AG08395 (cell line): ENCODE measurements at places on chromosomes 16 and 17.

GRCh38 chr17:78831688-78832540 is 8.7 kb downstream of the USP36 start:
- DNase-seq = no peak

- DNase-seq = peak; percentile 11
Observed at GRCh38 chr16:54355251-54355650, 68.7 kb upstream of the IRX3 start.

DNA sequence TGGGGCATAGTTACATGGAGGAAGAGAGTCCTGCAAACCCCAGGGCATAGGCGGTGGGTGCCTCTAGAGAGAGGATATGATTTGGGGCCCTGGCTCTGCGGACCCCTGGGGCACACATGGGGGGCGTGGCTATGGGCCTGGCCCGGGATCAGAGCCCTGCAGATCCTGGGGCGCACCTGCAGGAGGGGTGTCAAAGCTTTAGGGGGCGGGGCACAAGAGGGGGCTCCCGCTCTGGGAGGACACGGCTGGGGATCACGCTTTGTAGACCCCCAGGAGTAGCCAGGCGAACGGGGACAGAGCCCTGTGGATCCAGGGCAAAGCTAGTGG is 497 bp downstream of the BCL7C start:
- no peak for DNase-seq

DNA sequence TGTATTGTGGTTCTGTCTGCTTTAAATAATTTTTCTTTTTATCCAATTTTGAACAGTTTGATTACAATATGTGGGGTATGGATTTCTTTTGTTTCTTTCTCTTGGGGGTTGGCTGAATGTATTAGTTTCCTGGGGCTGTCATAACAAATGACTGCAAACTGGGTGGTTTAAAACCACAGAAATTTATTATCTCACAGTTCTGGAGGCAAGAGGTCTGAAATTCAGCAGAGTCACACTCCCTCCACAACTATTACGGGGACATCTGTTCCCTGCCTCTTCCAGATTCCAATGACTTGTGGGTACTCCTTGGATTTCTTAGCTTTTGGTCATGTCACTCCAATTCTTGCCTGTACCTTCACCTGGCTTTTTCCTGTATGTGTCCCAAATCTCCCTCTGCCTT is 23.7 kb downstream of the COX11 start:
- DNase-seq = peak; percentile 45

GRCh38 chr16:58160855-58161254 is 31.7 kb upstream of the CFAP20 start:
- no peak for DNase-seq

DNA sequence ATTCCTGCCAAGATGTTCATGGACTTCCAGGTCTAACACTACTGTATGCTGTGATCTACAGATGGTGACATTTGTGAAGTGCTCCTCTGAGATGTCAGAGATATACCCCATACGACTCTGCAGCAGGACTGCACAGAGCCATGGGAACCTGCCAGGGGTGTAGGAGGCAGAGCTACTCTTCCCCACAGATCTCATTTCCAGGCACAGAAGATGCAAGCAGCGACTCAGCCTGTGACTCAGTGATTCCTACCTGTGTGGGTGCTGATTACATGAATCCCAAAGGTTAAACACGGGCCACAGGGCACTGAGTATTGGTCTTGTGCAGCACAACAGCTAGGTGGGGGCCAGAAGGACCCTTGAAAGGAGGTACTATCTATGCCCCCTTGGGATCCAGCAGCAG is 137.0 kb upstream of the SOX9 start:
- no peak for DNase-seq

DNA sequence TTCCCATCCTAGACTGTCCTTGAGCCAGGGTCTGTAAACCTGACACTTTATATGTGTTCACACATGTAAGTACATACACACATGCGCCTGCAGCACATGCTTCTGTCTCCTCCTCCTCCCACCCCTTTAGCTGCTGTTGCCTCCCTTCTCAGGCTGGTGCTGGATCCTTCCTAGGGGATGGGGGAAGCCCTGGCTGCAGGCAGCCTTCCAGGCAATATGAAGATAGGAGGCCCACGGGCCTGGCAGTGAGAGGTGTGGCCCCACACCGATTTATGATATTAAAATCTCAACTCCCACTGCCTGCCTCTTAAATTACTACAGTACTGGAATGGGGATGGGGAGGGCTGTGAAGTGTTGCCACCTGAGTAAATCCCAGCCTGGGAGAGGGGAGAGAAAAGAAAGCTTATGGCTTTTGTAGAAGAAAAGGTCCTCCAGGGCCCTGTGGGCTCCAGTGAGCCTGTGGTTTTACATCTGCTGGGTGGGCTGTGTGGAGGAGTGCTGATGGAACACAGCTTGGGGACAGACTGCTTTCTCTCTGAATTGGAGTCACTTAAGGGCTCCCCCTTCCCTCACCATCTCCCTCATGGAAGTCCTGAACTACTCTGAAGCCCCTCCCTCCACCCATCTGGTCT is 990 bp upstream of the WNK4 start:
- no peak for DNase-seq
